Stimulated activated CD8-positive, alpha-beta memory T cell treated with anti-CD3 and anti-CD28 coated beads, Interleukin-2, amount 100 ng/mL, for 48 hours (primary cell): ENCODE measurements at places on chromosomes 5 and 9.

GRCh38 chr9:16450578-16450977, 419.9 kb downstream of the BNC2 start:
- DNase-seq = no peak

GRCh38 chr5:74669821-74670220, 15.2 kb upstream of the HEXB start:
- no peak for DNase-seq

- DNase-seq = no peak
Measured at GRCh38 chr5:176133289-176133870, 104.8 kb upstream of the SIMC1 start.

- DNase-seq = no peak
Measured at GRCh38 chr5:308672-309271, 12.7 kb upstream of the AHRR start.

DNA sequence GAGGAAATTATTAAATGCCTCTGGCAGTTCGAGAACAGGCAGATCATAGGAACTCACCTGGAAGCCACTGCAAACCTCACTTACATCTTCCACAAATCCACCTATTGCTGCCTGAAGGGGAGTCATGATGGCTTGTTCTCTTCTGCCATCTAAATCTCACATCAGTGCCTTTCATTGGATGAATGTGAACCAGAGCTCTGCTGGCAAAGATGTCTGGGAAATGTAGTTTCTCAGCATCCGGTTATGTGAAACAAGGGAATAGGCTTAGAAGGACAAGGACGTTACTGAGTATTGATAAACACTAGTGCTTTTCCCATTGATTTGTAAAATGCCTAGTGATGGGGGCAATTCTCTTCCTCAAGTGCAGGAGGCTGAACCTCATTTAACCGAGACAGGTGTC, 483.3 kb downstream of the ARHGEF28 start:
- no peak for DNase-seq

GRCh38 chr5:123455095-123455494, 31.9 kb upstream of the CEP120 start:
- DNase-seq = no peak

DNA sequence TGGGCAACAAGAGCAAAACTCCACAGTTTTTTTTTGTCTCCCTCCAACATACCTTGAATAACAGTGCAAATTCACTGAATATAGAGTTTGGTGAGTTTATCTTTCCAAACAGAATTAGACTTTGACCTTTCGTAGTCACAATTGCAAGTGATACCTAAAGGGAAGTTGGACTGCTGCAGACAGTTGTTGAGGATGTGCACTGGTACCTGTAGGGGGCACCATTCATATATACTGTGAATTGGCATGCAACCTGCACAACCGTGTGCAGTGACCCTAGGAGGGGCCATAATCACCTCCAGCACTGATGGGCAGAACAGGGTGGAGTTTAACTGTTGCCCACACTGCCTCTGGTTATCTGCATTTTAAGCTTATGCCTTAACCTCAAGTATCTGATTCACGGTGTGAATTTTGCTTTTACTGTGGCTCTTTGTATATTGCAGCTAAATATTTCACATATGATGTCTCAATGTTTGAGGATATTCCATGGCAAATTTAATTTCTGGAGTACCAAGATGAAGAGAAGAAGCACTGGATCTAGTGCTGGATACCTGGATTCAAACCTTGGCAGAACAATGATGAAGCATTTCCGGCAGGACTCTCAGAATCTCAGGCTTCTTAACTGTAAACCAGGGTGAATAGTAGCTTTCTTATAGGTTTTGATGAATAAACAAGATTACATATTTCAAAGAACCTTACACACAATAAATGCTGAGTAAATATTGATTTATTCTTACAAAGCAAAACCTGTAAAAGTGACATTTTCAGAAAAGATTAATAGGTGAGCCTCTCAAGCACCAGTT, 144.3 kb downstream of the ACTBL2 start:
- no peak for DNase-seq

- DNase-seq = no peak
Measured at GRCh38 chr9:108043585-108043984, 554.0 kb upstream of the KLF4 start.

- no peak for DNase-seq
Measured at GRCh38 chr5:78419396-78419795, 59.0 kb downstream of the SCAMP1 start.
